Dermis lymphatic vessel endothelial cell (primary cell): ENCODE measurements at places on chromosomes 5 and 9. TPM values are rescaled to one million over a fixed set of nuclear protein-coding genes. Genes with fewer than 3 reads are reported as not detected.

Gene PCDHA9
- under 0.01 and 0.09 TPM in 2 replicates for total RNA-seq

Gene F2RL1
- total RNA-seq: 14.8 and 21.8 TPM in 2 replicates

Gene ARHGEF28
- total RNA-seq: 36.6 and 52.0 TPM in 2 replicates

Gene RLN2
- total RNA-seq: 0.65 and 1.4 TPM in 2 replicates

Gene LPAR1
- 0.09 and 0.43 TPM in 2 replicates for total RNA-seq

Gene C9
- 0.09 and 0.11 TPM in 2 replicates for total RNA-seq

Gene WNT8A
- not detected in 2 replicates for total RNA-seq

Gene NFIL3
- total RNA-seq: 3.6 and 4.2 TPM in 2 replicates

Gene LVRN
- 0.09 and 0.22 TPM in 2 replicates for total RNA-seq

Gene RNF145
- total RNA-seq: 34.7 and 46.6 TPM in 2 replicates

Gene ADRA1B
- 0.11 TPM in 1 of 2 replicates, not detected in the other for total RNA-seq

Gene TEK
- 155 and 275 TPM in 2 replicates for total RNA-seq

Gene SPATA9
- 0.17 TPM in 1 of 2 replicates, not detected in the other for total RNA-seq

Gene MRRF
- total RNA-seq: 34.5 and 43.1 TPM in 2 replicates

Gene ENC1
- total RNA-seq: 21.9 and 33.7 TPM in 2 replicates

Gene COL15A1
- total RNA-seq: 0.33 and 0.34 TPM in 2 replicates

Gene AGXT2
- total RNA-seq: not detected in 2 replicates

Gene NPR3
- 0.26 and 1.5 TPM in 2 replicates for total RNA-seq

Gene NME5
- 1.2 and 2.3 TPM in 2 replicates for total RNA-seq

Gene SLC44A1
- total RNA-seq: 13.8 and 29.3 TPM in 2 replicates

Gene SPATA31A3
- total RNA-seq: not detected in 2 replicates

Gene ADGRD2
- not detected in 2 replicates for total RNA-seq

Gene SARDH
- total RNA-seq: under 0.01 and 0.11 TPM in 2 replicates

Gene F12
- 0.54 and 0.77 TPM in 2 replicates for total RNA-seq
